ENCODE measurements at places on chromosomes 3 and 15.

- DNase-seq: no peak
Observed at GRCh38 chr3:122660297-122660974, 20.2 kb upstream of the PARP14 start.

GRCh38 chr15:33468740-33469139 lies 158.0 kb downstream of the RYR3 start:
- no peak for DNase-seq

GRCh38 chr15:35168464-35168863 lies 83.4 kb upstream of the NANOGP8 start:
- DNase-seq: no peak

DNA sequence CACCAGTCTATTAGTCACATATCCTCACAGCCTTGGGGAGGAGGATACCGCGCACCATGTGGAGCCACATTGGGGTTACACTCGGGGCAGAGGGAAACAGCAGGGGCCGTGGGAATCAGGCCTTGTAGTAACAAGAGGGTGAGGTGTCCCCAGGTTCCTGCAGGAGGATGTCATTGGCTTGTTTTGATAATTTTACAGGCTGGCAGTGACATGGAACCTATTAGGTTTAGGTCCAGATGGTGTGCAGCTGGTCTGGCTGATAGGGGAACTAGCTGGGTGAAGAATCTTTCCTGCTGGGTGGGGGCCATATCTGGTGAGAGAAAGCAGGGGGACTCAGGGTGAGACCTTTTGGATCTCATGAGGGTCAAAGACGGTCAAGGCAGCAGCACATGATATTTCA lies 9.8 kb upstream of the MEF2A start:
- no peak for DNase-seq

DNA sequence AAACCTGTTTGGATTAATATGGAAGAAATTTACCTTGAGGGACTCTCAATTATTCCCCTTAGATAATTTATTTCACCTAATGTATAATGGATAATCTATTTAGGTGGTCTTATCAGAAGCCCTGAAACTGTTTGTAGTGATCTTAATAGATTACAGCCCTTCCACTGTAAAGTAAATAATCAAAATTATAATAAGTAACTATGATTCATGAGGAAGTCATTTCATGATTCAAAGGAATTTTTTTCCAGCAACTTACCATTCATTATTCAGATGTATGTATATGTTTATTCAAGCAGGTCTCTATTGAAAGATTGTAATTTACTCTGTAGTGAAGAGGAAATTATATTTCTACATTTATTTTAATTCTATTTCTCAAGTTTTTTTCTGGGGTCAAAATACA lies 250.6 kb upstream of the ROBO1 start:
- no peak for DNase-seq

DNA sequence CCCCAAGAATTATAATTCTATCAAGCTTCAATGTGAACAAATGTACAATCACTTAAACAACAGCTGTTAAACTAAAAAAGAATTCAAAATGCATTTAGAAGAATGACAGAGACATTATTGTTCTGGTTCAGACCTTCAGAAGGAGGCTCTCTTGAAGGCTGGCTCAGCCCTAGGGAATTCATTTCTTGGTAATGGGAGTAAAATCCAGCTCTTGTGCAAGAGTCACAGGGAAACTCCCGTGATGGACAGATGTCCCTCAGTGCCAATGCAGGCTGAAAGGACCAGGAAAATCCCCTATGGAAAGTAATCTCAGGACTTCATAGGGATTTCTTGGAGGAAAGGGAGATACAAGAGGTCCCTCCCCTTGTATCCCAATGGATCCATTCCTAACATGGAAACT lies 149.9 kb upstream of the STT3B start:
- no peak for DNase-seq

DNA sequence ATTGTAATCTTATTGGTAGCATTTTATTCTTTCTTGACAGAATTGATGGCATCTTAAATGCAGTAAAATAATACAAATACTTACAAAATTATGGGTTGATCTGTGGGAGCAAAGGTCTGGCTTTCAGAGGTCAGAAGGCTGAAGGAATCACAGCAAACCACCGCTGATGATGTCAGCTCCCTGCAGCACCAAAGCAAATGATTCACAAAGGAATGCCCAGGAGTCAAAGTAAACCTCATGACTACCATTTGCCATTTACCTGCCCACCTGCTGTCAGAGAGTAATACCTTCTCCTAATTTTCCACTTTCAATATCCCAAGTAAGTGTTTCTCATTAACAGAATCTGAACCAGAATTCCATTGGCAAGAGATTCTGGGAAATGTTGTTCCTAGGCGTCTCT lies 46.1 kb downstream of the CPA3 start:
- no peak for DNase-seq

- no peak for DNase-seq
Observed at GRCh38 chr3:38458796-38459498, 5.3 kb downstream of the ACVR2B start.

GRCh38 chr3:16136055-16136454 lies 38.4 kb upstream of the GALNT15 start:
- DNase-seq: no peak

- no peak for DNase-seq
Observed at GRCh38 chr15:90225504-90226234, 8.1 kb downstream of the CIB1 start.

- DNase-seq: peak; percentile 6
Observed at GRCh38 chr3:129793942-129794310, 99.6 kb downstream of the TMCC1 start.

GRCh38 chr3:24640330-24640877 lies 145.8 kb upstream of the THRB start:
- no peak for DNase-seq

DNA sequence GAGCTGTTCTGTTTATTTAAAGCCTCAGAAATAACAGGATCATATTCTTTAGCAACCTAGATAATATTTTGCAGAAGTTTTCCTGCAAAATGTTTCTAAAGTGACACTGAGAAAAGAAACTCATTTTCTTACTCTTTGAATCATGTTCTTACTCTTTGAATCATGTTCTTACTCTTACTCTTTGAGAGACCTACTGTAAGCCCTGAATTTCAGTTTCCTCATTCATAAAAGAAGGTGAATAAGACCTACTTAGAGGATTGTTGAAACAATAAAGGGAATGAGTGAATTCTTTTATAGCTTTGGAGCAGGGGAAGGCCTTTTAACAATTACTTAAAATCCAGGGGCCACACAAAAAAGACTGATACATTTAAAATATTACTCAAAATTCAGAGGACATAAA lies 221.7 kb upstream of the CMC1 start:
- DNase-seq: no peak

- DNase-seq: peak; percentile 55
Observed at GRCh38 chr3:189724356-189724755, 93.2 kb downstream of the TP63 start.

DNA sequence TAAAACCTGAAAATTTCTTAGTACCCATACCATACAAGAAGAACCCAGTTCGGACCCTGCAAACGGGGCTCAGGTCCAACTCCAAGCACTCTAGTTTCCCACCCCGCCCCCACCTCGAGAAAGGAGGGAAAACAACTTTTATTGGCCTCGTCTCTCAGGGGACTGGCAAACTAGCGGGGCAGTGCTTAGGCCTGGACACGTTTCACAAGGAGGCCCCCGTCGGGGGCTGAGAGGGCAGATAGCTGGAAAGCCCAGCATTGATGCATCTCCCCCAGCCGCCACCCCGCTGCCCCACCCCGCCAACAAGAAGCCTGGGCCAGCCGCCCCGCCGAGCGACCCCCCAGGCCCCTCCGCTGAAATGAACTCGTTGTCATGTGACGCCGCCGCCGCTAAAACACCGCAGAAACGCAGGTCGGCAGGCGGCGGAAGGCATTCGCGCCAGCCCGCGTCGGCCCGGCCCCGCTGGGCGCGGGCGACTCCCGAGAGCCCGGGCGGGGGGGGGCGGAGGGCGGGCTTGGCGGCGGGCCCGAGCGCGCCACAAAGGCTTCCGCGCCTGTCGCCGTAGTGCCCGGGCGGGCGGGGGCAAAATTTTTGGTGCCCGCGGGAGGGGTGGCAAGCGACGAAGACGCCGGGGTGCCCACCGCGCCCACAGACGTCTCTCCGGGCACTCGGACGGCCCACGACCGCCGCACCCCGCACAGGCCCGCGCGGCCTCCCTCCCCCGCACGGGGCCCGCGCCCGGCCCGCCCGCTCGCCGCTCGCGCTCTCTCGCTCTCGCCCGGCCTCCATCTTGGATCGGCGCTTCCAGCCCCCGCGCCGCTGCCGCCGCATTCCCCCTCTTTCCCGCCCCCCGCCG lies 634 bp downstream of the STAG1 start:
- peak; percentile 86 for DNase-seq

DNA sequence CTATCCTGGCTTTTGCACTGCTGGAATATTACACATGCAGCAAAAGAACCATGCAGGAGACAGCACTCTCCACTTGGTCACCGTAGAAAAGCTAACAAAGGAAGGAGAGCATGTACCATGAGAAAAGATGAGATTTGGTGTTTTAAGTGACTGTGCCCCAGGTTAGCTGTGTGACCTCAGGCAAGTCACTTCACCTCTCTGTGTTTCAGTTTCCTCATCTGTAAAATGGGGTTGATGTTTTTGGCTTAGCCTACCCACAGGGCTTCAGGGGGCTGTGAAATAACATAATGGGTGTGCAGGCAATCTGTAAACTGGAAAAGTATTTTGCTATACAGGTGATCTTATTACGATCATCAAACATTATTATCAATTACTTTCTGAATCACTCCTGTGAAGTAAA lies 69.3 kb upstream of the SLC6A11 start:
- no peak for DNase-seq

DNA sequence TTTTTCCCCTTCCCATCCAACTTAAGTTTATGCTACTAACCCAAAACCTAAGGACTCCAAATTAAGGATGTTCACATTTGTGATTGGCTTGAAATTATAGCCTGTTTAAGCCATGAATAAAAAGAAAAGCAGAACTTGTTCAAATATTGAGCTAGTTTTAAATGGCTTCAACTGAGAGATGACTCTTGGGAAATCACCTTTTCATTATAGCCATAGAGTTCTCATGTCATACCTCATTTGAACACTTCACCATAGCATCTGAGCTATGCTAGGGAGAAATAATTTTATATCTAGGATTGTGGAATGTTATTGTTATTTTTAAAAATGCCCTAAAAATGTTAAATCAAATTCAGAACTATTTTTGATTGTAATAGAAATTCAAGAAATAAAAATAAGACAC lies 409.2 kb upstream of the RARB start:
- no peak for DNase-seq

DNA sequence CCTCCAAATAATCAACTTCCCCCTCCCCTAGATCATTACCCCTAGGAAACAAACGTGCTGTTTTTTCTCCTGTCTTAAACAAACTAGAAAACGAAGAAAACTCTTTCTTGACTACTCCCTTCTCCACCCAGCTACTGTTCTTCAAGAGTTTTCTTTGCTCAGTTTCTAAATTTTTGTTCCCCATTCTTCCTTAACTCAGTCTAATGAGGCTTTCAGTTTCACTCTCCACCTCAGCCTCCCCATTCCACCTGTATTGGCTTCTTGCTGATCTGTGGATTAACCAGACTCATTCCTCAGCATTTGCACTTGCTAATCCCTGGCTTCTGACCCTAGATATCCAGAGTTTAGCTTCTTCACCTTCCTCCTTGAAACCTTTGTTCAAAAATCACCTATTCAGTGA lies 26.8 kb downstream of the SERPINI1 start:
- no peak for DNase-seq

- no peak for DNase-seq
Observed at GRCh38 chr15:87579537-87579936, 677.0 kb downstream of the NTRK3 start.

GRCh38 chr3:126448893-126449180 lies 26.9 kb downstream of the ZXDC start:
- DNase-seq: no peak

- DNase-seq: no peak
Observed at GRCh38 chr3:65381496-65382010, 657.2 kb downstream of the MAGI1 start.

DNA sequence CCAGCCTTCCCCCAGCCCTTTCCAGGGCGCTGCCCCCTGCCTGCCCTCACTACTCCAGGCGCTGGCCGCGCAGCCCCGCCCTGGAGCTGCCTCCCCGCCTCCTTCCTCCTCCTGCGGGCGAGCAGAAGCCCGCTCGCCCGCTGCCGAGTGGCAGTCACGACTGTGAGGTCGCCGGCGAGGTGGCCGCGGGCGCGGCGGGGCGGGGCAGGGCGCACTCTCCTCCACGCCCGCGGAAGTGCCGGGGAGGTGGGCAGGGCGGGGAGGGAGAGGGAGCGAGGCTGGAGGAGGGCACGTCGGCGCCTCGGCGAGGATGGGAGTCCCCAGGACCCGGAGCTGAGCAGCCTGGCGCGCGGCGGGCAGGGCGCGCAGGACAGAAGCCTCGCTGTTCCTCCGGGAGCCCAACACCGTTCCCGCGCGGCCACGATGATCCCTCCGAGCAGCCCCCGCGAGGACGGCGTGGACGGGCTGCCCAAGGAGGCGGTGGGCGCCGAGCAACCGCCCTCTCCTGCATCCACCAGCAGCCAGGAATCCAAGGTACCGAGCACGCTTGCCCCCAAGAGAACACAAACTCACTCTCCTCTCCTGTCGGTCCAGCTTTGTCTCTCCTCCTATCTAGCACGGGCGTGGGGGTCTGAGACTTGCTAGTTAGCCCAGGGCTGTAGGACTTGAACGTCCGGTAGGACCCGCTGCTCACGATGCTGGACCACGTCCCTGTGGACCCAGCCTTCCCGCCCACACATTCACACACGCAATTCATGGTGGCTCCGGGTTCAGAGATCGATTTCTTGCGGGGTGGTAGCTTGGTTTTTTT lies at the start of gene STAC:
Gene STAC (plus strand): TSS at position 284 of the 811 bp plus-strand sequence. CDS start 140 bp downstream, at position 424.
- DNase-seq: no peak

GRCh38 chr15:67980773-67981685 lies 73.1 kb upstream of the PIAS1 start:
- DNase-seq: no peak

- no peak for DNase-seq
Observed at GRCh38 chr3:31848163-31848818, 132.8 kb downstream of the OSBPL10 start.

DNA sequence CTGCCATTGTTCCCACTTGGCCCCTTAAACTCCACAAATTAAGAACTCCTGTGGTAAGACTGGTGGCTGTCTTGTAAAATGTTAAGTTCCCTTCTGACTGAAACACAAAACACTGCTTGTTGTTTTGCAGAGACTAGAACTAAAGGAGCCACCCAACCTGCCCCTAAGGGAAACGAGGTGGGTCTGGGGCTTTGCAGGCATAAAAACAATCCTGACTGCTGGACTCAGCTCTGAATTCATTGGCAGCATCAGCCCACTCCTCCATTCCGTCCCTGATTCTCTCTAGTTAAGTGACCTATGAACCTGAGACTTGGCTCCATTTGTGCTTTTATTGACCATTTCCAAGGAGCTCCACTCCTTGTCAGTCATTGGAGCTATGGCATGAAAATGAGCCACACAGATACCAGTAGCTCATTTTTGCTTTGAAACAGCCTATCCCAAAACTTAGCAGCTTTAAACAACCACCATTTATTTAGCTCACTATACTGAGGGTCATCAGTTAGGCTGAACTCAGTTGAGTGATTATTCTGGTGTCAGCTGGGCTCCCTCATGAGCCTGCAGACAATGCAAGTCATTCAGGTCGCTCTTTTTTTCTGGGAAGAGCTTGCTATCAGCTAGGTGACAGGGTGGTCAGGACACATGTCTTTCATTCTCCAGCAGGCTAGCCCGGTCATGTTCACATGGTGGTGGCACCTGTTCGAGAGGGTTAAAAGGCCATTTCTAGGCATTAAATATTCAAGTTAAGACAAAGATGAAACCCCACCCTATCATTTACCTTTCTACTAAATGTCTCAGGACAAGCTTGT lies 175.1 kb upstream of the CTNNB1 start:
- DNase-seq: no peak

GRCh38 chr3:125582707-125583106 lies 12.6 kb downstream of the OSBPL11 start:
- DNase-seq: no peak

- no peak for DNase-seq
Observed at GRCh38 chr3:2554656-2555055, 456.0 kb downstream of the CNTN4 start.
